ENCODE measurements at places on chromosomes 12 and 14.

DNA sequence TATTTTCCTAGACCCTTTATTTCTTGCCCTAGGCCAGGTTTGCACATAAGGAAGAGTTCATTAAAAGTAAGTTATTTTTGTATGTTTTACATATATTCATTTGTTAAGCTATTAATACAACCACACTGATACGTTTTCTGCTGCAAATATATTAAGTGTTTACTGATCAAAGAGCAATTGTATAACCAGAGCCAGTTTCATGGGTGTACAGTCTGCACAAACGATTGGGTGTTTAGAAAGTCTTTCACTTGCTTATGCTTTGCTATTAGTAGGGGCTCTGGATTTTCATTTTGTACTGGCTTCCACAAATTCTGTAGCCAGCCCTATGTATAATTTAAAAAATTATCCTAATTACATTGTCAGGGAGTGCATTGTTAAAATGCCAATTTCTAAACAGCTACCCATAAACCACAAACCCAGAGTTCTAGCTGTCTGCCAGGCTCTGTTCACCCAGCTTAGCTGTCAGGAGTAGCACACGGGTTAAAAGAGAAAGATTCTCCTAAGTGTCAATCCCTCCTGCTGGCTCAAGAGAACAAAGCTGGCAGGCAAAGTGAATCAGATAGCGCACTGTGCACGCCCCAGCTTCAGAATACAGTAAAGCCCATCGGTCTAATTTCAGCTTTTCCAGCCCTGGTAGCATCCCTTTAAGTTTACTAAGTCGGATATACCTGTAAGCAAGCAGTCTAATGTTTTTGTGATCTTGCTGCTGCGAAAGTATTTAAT, 151.0 kb upstream of the LMO3 start:
- no peak for DNase-seq

DNA sequence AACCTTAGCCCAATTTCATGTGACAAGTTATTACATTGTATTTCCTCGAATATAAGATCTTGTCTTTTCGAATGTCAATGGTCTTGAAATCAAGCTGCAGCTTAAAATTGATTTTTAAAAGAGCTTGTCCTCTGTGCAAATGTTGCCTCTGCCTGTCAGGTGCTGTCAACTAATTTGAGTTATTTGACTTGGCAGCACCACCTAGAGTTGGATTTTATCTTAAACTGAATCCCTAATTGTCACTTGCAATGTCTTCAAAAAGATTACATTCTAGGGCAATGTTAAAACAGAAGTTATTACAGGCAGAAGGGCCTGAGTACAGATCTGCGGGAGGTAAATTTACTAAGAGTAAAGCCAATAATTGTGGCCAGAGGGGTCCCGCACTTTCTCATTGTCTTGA, 26.2 kb upstream of the TUNAR start:
- DNase-seq: no peak

DNA sequence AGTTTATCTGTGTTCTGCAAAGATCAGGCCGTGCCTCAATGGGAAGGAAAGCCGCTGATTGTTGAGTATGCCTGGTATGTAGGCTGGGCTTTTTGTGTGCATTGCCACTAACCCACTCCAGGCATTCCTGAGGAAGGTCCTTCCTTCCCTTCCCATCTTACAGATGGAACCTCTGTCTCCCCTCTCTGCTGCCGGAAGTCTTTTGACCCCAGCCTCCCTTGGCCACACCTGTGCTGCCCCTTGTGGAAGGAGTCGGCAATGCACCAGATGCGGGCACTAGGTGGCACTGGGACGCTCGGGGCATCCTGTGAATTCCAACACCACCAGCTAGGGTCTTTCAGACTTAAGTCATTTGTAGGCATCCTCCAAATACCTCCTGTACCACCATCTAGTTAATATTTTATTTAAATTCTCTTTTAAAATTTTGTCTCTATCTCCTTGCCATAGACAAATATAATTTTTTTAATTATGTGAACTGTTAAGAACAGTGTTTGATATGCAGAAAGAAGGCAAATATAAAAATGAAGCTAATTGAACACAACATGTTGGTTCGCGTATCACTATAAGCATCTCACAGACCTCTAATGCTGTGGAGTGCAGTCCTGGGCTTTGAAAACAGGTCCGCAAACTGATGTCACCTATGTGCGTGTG, 99.6 kb downstream of the RIN3 start:
- peak; percentile 46 for DNase-seq

GRCh38 chr14:93018366-93018765, 95.4 kb downstream of the CHGA start:
- DNase-seq: no peak

DNA sequence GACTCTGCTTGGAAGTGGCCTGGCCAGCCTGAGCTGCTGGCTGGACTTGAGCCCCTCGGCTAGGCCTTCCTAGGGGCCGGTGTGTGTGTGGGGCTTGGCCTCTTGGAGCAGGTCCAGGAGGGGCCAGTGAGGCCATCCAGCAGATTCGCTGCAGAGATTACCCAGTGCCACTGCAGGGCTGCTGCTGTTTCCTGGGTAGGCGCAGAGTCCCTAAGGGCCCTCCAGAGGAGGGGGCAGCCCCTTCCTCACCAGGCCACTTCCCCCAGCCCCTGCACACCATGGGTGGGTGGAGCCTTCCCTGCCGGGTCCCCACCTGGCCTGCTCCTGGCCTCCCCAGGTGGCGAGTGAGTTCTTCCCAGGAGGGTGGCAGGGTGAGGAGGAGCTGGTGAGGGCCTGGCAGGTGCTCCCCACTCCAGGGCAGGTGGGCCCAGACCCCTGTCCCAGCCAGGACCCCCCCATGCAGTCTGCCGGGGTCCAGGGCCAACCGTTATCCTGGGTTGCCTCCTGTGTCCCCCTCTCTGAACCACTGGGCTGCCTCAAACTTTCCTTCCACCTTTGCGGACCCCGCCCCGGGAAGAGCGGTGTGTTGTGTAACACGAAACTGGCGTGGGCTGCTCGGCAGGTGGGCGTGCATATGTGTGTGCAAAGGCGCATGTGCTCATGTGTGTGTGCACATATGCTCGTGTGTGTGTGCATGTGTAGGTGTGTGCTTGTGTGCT, 25.1 kb downstream of the ASPG start:
- DNase-seq: no peak

- DNase-seq: no peak
Observed at GRCh38 chr14:99133636-99134515, 138.1 kb downstream of the BCL11B start.

GRCh38 chr12:99619389-99620158, 28.0 kb upstream of the GARIN6 start:
- DNase-seq: no peak

GRCh38 chr14:59920378-59920683, 387 bp downstream of the LRRC9 start:
- DNase-seq: no peak

GRCh38 chr12:52585946-52586345, 12.3 kb upstream of the KRT74 start:
- DNase-seq: peak; percentile 8

GRCh38 chr14:91839749-91840148, 27.6 kb downstream of the TC2N start:
- DNase-seq: no peak

DNA sequence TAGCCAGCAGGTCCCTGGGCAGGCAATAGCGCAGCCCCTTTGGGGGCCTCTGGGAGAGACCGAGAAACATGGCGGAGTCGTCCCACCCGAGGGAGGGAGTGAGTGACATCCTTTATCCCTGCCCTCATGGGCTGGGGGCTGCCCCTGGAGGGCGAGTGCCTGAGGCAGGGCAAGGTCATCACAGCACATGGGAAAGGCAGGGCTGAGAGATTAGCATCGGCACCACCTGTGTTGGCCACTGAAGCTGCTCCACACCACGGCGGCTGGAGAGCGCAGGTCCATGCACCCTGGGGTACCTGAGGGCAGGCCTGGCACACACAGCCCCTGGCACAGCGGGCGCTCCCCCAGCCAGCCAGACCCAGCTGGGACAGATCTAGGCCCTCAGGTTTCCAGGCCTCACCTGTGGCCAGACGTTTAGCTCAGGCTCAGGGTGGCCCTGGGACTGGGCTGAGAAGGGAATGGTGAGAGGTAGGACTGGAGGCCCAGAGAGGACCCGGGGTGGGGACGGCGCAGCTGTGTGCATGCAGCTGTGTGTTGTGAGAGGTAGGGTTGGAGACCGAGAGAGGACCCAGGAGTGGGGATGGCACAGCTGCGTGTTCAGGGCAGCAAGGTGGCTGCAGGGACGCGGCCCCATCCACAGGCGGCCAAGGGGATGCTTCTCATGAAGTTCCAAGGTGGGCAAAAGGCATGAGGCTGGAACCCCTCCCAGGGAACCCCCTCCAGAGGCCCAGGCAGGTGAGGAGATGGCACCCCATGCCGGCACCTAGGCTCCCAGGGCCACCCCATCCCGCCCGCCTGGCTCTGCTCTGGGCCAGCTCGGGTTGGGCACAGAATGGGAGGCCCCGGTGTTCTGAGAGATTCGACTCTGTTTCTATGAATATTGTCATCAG, 74.1 kb downstream of the KIF26A start:
- no peak for DNase-seq

DNA sequence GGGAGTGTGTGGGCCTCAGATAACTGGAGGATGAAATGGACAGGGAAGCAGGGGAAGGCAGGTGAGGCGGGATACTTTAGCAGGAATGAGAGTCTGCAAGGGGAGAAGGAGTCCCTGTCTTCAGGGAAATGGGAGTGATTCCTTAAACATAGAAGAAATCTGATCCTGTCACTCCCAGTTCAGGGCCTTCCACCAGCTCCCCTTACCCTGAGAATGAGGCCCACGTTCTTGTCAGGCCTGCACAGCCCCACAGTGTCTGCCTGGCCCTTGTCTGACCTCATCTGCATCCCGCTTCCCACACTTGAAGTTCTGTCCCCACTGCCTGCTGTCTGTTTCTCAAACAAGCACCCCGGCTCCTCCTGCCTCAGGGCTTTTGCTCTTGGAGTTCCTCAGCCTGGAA, 12.6 kb upstream of the LRP1-AS start:
- no peak for DNase-seq

DNA sequence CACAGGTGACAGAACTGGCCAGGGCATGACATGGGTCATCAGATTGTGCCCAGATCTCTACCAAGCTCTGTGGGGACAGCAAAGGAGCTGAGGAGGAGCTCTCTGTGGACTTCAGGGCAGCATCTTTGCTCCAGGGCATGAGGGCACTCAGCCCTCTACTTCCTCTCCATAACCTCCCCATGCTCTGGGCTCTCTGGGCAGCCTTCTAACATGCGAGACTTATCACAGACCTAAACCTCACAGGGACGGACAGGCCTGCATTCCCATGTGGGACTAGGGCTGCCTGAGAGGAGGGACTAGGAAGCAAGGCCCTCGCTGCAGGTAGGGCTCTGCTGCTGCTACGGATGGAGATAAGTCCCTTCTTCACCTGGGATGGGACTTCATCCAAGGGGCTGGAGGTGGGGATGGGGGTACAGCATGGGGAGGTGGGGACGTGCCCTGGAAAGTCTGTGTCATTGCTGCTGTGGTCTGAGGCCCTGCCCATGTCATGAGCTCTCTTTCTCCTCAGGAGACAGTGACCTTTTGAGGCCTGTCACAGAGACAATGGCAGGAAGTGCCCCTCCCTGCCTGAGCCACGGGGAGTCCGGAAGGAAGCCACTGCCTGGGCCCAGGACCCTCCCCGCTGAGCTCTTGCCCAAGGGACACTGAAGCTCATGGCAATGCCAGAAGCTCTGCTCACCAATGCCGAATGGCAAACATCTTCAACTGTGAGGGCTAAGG, 44.1 kb downstream of the PITPNM2 start:
- peak; percentile 32 for DNase-seq

- no peak for DNase-seq
Observed at GRCh38 chr12:5565933-5566599, 134.2 kb downstream of the NTF3 start.

DNA sequence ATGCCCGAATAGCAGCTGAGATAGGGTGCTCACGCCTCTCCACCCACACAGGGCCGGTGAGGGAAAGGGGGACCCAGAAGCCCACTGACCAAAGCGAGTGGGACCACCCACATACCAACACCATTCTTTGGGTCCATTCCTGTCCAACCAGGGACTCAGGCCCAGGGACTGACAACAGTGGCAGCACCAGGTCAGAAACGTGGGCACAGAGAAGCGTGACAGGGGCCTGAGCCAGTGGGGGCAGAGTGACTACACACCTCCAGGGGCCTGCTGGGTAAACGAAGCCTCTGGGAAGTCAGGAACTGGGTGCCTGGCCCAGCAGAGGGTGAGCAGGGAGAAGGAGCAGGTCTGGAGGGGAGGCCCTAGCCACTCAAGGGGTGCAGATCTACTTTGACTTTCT, 13.7 kb downstream of the SPRYD3 start:
- DNase-seq: no peak

DNA sequence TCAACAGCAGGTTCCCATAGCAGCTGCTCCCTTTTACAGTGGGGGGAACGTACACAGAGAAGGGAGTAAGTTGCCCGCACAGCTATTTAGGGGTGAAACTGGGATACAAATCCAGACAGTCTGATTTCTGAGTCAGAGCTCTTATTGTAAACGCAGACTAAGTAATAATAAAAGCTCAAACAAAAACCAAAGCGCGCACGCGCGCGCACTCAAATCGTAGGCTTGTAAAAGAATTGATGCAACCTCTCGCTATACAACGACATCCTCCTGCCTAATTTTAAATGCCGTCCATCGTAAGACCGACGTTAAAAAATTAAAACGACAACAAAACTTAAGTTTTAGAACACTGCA, 747 bp upstream of the DACT1 start:
- no peak for DNase-seq

GRCh38 chr12:59173695-59174094, 253.4 kb upstream of the LRIG3 start:
- no peak for DNase-seq

DNA sequence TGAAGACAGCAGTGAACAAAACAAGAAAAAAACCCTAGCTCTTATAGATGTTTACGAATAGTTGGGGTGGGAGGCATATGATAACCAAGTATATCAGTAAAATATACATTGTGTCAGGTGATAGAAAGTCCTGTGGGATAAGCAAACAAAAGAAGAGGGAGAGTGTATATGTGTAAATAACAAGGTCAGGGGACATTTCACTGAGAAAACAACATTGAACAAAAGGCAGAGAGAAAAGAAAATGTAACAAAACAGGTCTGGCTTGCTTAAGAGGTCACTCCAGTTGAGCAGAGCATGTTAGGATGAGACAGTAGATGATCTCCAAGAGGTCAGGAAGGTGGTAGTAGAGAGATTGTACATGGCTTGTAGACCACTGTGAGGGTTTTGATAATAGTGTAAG, 304.1 kb downstream of the ACSS3 start:
- DNase-seq: no peak
